ENCODE measurements at places on chromosomes 16 and 17. TPM values are rescaled to one million over a fixed set of nuclear protein-coding genes. Genes with fewer than 3 reads are reported as not detected.

The ZG16 gene
- polyA plus RNA-seq = not detected

The MYO15A gene
- polyA plus RNA-seq = 0.09 TPM

DNA sequence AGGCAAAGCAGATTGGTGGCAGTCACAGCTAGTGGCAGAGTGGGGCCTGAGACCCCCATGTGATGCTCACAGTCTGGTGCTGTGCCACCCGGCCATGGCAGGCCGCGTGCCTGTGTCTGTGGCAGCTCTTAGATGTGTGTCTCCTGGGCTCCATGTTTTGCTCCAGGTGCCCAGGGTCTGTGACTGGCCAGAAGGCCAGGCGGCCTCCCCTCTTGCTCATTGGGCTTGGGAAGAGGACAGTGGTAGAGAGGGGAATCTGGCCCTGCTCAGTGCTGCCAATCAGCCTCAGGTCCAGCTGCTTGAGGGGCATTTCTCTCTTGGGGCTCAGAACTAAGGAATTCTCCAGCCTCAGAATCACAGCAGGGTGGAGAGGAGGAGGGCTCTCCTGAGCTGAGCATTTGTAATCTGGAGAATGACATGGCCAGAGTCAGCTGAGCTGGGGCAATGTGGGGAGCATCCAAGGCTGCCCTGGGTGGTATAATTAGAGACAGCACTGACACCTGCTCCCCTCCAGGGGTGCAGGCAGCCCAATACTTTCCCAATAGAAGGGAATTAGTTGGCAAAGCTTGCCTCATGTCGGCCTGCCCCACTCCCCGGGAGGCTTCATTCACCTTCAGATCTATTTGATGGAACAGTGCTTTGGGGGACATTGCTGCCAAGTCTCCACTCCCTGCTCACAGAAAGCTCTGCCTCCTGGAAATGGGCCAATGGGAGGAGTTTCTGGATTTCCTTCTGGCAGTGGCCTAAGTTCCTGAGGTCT lies 2.7 kb upstream of the LASP1NB start:
- no peak overlapping the region for H3K4me3 ChIP-seq
- no peaks in the 10 kb centered on the region for H3K27me3 ChIP-seq
- peaks cover 3% of the 10 kb centered on the region for H3K4me1 ChIP-seq
- DNase-seq = no peak
- H3K27ac ChIP-seq = no peak overlapping the region
- H3K36me3 ChIP-seq = peaks cover 2% of the 10 kb centered on the region

DNA sequence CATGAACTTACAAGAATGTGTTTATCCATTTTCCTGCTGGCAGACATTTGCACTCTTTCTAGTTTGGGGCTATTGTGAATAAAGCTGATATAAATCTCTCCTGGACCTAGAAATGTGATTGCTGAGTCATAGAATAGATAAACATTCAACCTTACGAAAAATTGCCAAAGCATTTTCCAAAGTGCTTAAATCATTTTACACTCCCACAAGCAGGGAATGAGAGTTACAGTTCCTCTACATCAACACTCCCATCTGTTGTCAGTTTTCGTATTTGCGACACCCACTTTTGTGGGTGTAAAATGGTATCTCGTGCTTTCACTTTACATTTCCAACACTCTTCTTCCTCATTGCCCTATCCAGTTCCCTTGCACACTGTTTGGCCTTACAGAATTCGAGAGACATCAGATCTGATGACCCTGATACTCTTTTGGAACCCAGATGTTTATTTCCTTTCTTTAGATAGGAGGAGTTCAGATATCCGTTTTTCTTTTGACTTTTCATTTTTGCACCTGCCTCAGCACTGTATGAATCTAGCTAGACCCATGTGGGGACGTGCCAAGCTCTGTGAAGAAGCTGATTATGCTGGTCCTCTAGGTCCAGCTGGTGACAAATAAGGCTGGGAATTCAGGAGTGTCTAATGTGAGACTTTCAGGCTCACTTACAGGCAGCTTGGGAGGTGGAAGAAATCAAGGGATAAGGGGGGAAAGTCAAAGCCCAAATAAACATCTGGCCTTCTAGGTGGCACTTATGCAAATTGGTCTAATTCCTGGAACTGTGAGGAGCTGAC lies 14.0 kb downstream of the SOX9 start:
- DNase-seq = no peak
- no peaks in the 10 kb centered on the region for H3K27me3 ChIP-seq
- no peak overlapping the region for H3K27ac ChIP-seq
- no peaks in the 10 kb centered on the region for H3K36me3 ChIP-seq
- H3K4me1 ChIP-seq = no peaks in the 10 kb centered on the region

DNA sequence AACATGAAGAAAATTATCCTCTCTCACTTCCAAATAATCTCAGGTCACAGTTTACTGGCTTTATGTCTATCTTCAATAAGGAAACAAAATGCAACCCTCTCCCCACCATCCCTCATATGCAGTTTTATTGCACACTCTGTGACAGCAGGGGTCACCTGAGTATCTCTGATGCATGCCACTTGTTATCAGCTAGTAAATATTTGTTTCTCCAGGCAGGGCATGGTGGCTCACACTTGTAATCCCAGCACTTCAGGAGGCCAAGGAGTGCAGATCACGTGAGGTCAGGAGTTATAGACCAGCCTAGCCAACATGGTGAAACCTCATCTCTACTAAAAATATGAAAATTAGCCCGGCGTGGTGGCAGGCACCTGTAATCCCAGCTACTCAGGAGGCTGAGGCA lies 61.1 kb downstream of the ADAMTS18 start:
- no peaks in the 10 kb centered on the region for H3K36me3 ChIP-seq
- no peaks in the 10 kb centered on the region for H3K27me3 ChIP-seq
- H3K4me1 ChIP-seq = no peaks in the 10 kb centered on the region
- no peak overlapping the region for H3K4me3 ChIP-seq
- H3K27ac ChIP-seq = no peak overlapping the region
- no peak for DNase-seq

DNA sequence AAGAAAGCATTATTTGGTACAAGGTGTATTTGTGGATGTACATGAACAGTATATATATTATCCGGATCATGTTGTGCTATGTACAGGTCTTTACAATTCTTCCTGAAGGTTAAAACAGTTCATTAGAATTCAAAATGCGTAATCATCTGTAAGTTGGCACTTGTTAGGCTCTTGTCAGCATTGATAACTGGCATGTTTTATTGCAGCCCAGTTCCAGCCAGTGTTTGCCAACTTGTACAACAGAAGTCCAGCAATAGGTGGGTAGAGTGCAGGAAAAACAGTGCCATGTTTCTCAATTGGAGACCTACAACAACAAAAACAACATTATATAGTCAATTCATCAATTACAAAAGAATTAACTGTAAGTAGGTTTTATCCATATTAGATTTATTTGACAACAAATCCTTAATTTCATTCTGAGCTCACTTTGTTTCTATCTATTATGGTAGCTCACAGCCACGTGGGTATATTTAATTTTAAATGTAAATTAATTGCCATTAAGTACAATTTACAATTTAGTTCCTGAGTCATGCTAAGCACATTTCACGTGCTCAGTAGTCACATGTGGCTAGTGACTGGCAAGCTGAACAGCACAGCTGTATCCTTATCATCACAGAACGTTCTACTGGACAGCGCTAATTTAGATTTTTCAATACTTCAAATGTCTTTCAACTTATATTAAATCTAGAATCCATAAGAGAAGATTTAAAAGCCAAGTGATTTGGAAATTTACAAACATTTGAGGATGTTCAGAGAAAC lies 8.6 kb upstream of the ANKFY1 start:
- DNase-seq = no peak
- H3K27ac ChIP-seq = no peak overlapping the region
- no peaks in the 10 kb centered on the region for H3K4me1 ChIP-seq
- H3K4me3 ChIP-seq = no peak overlapping the region

DNA sequence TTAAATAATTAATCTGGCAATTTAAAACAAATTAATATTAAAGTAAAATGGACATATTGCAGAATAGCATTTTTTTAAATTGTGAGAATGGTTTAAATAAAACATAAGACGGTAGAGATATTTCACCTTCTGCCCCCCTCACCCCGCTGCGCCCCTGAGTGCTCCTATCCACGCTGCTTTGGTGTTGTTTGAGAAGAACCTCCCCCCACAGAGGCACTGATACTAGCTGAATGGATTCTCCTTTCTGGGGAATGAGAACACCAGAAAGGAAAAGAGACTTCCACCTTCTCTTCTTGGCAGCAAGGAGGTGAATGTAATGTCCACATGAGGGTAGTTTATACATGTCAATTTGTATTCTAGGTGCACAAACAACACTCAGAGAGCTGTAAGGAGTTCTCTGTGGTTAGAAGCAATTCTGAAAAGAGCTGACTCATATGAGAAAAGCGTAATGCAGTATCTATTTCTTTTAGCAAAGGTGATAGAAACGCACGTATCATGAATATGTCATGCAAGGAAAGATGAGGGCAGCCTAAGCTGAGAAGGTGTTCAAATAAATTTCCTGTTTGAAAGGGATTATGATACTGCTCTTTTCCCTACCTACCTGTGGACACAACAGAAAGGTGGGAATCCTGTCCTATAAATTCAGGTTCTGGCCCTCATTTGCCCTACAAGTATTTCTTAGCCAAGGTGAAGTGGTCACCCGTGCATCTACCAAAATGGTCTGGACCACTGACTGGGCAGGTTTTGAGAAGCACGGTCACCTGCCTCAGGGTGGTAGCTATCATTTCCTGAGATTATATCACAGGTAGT lies 126.9 kb downstream of the PARN start:
- peak overlapping the region; percentile 75 for H3K27ac ChIP-seq
- H3K4me1 ChIP-seq = peaks cover 56% of the 10 kb centered on the region
- H3K36me3 ChIP-seq = peaks cover 3% of the 10 kb centered on the region

DNA sequence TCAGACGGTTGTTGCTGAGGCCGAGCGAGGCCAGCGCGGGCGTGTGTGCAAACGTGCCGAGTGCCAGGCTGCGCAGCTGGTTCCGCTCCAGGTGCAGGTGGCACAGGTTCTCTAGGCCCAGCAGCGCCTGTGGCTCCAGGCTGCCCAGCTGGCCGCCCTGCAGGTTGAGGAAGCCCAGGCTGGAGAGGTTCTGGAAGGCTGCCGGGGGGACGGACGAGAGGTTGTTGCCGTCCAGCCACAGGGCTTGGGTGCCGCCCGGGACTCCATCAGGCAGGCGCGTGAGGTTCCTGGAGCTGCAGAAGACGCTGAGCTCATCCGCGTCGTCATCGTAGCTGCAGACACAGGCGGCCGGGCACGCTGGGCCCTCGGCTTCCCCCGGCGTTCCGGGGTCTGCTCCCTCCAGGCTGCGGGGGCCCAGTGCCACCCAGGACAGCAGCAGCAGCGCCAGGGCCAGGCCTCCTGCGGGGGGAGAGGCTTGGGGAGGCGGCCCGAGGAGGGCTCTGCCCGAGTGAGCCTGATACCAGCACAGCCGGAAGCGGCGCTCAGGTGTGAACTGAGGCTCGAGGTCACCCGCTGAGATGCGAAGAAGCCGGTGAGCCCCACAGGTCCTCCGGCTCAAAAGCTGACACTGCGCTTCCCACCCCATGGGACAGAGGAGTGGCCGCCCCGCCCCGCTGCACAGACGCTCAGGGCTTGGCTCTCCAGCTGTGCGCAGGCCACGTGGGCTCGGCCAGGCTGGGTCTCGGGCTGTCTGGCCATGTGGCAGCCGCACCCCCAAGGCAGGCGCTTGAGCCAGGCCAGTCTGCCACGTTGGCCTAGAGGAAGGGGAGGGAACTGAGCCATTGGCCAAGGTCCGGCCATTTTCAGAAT lies 1.3 kb downstream of the IGFALS start:
- no peak overlapping the region for H3K4me3 ChIP-seq
- H3K27ac ChIP-seq = no peak overlapping the region
- no peaks in the 10 kb centered on the region for H3K36me3 ChIP-seq
- H3K4me1 ChIP-seq = no peaks in the 10 kb centered on the region
- DNase-seq = no peak
- H3K27me3 ChIP-seq = no peaks in the 10 kb centered on the region

- no peaks in the 10 kb centered on the region for H3K4me1 ChIP-seq
- H3K27me3 ChIP-seq = peaks cover 12% of the 10 kb centered on the region
- H3K4me3 ChIP-seq = no peak overlapping the region
- no peak overlapping the region for H3K27ac ChIP-seq
- no peak for DNase-seq
These were observed 754 bp downstream of the RAB11FIP4 start for GRCh38 chr17:31392002-31392855.

- no peak overlapping the region for H3K4me3 ChIP-seq
- no peak overlapping the region for H3K27ac ChIP-seq
- H3K4me1 ChIP-seq = no peaks in the 10 kb centered on the region
These were observed 6.9 kb downstream of the KCNJ16 start for GRCh38 chr17:70081885-70082284.

GRCh38 chr16:50631985-50632576 lies 49.0 kb downstream of the SNX20 start:
- H3K27me3 ChIP-seq = no peaks in the 10 kb centered on the region
- H3K4me3 ChIP-seq = no peak overlapping the region
- H3K36me3 ChIP-seq = no peaks in the 10 kb centered on the region
- DNase-seq = no peak

GRCh38 chr16:15961060-15961511 lies 11.7 kb downstream of the ABCC1 start:
- H3K36me3 ChIP-seq = peaks cover 2% of the 10 kb centered on the region
- peak; percentile 90 for DNase-seq
- peak overlapping the region; percentile 85 for H3K27ac ChIP-seq
- H3K27me3 ChIP-seq = no peaks in the 10 kb centered on the region
- H3K4me1 ChIP-seq = peaks cover 22% of the 10 kb centered on the region

- H3K4me3 ChIP-seq = no peak overlapping the region
- DNase-seq = no peak
- H3K4me1 ChIP-seq = no peaks in the 10 kb centered on the region
- H3K27me3 ChIP-seq = no peaks in the 10 kb centered on the region
These were observed 258.0 kb downstream of the PMP22 start for GRCh38 chr17:15007147-15007553.

The CRISPLD2 gene
- 0.07 TPM for polyA plus RNA-seq

DNA sequence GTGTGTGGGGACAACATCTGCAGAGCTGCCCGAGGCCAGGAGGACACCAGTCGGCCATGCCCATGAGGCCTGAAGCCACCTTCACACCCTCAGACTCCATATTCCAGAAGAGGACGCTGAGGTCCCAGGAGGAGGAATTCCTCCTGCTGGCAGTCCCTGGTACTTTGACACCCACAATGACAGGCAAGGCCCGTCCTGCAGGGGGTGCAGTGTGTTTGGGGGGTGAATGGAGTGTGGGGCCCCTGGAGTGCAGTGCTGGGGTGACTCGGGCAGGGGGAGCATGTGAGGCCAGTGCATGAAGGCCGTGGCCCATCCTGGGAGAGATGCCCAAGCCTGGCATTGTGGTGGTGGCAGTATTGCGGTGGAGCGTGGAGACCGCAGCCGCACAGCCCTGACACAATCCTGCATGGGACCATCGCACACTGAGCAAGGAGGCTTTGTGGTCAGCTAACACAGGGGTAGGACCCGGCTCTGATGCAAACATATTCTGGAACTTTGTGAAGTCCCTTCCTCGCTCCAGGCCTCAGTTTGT lies 52.2 kb downstream of the ZDHHC7 start:
- H3K27me3 ChIP-seq = no peaks in the 10 kb centered on the region
- H3K4me1 ChIP-seq = no peaks in the 10 kb centered on the region
- no peak overlapping the region for H3K4me3 ChIP-seq
- no peak overlapping the region for H3K27ac ChIP-seq

DNA sequence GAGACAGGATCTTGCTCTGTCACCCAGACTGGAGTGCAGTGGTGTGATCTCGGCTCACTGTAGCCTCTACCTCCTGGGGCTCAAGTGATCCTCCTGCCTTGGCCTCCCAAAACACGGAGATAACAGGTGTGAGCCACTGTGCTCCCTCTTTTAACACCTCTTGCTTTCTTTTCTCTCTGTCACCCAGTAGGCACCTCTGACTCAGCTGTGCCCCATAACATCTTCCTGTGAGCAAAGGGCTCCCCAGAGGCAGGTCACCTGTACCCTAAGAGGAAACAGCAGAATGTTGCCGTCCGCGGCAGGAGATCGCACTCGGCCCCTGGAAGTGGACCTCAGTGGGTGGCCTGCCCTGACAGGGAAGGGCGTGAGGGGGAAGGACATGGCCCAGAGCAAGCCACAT lies 918 bp upstream of the NLRC3 start:
- peak overlapping the region; percentile 16 for H3K4me3 ChIP-seq
- DNase-seq = peak; percentile 23
- H3K36me3 ChIP-seq = no peaks in the 10 kb centered on the region

Data from GM12878 (cell line).